ENCODE measurements at places on chromosomes 6 and 20.
A peak's percentile ranks its signal among the peaks of the same experiment; 100 is the strongest.

DNA sequence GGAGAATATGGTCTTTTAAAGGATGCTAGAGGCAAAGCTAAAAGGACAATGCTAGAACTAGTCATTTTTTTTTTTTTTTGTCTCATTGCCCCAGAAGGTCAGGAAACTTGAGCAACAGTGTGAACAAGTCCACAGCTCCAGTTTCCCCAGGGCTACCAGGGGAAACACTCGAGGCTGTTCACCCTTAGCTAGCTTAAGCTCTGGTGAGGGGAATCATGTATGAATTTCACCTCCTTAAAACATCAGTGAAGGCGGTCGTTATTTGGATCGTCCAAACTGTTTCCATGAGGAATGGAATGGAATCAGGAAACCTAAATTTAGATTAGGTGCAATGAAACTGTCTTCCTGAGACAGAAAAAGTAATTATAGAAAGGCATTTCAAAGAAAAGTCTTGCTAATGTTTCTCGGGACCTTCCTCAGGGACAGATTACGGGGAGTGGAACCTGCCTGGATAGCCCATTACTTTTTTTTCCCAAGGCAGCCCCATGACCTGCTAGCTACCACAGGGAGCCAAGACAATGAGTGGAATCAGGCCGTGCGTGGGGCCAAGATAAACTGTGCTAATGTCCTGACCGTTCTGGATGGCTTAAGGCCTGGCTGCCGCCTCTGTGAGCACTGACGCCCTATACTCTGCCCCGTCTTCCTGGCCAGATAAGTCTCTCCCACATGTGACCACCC, 164.8 kb upstream of the SGK1 start:
- no peak for DNase-seq

- no peak for DNase-seq
These were observed 35.3 kb downstream of the EZR start for GRCh38 chr6:158783851-158784250.

GRCh38 chr6:132253211-132253610, 148.1 kb downstream of the MOXD1 start:
- no peak for DNase-seq

GRCh38 chr20:55132523-55132922, 657.1 kb downstream of the DOK5 start:
- no peak for DNase-seq

DNA sequence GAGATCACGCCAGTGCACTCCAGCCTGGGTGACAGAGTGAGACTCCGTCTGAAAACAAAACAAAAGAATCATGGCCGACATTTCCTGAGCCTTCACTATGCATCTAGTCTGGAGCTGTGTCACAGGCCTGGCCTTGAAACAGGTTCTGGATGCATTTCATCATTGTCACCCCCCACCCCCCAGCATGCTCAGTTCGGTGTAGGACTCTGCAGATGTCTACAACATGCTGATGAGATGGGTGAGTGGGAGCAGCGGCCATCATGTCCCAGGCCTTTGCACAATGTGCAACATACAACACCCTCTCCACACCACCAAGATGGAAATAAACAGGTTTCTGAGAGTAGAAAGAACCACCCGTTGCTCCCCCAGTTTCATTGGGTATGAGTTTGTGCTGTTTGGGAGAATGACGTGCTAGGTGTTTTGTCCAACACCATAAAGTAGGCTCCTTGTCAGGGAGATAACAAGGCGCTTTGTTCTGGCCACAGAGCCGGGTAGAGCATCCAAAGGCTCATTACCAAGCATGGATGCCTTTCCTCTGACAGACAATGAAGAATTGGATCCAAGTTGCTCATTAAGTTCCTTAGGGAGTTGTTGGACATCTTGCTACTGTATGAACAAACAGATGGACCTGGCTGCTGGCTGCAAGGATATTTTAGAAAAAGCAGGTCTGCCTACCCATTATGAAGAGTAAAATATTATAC, 22.1 kb downstream of the SNHG17 start:
- DNase-seq: no peak

DNA sequence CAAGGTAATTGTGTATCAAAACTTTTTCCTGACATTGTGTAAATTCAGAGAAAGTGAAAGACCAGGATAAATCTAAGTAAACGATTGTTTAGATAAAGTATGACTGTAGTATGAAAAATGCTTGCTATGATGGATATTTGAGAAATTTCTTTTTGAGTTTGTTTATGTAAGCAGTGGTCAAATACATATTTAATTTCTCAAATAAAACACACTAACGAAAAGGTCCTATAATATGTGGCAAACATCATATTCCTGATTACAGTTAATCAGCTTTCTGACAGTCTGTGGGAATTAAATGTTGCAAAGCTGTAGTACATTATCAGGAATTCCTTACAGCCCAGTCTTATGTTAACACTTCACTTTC, 636.9 kb downstream of the MMUT start:
- DNase-seq: no peak

DNA sequence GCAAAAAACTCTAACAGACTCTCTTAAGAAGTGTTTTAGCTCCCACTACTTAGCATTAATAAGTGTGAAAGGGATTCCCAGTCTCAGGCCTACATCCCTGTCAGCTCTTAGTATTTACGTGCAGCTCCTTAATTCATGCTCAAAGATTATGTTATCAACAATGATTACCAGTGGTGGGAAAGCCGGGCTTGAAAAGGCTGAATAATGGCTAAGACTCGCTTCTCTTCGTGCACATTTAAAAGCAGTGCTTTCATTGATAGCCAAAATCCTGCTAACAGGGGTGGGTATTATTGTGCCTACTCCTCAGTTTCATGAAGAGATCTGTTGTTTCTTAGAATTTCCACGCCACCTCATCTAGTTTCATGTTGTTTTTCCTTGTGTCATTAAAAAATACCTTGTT, 518.8 kb downstream of the GRIK2 start:
- DNase-seq: no peak

GRCh38 chr20:46308258-46309157, at the start of gene CDH22:
Gene CDH22 (minus strand): TSS chr20:46308498. CDS start chr20:46251294, 57,204 bp downstream.
- DNase-seq: no peak

DNA sequence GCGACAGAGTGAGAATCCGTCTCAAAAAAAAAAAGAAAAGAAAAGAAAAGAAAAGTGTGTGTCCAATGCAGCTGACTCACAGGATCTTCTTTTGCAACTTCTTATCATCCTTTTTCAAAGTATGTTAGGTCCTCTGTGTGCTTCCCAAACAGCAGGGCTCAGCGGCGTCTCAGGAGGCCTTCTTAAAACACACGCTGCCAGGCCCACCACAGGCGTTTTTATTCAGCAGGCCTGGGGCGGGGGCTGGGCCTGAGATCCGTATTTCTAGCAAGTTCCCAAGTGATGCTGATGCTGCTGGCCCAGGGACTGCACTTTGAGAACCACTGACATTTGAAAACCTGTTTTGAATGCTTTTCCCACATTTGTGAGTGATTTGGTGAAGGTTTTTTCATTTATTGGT, 57.1 kb downstream of the PSMG4 start:
- DNase-seq: no peak

- no peak for DNase-seq
These were observed 41.6 kb downstream of the CDKAL1 start for GRCh38 chr6:20575704-20576451.

DNA sequence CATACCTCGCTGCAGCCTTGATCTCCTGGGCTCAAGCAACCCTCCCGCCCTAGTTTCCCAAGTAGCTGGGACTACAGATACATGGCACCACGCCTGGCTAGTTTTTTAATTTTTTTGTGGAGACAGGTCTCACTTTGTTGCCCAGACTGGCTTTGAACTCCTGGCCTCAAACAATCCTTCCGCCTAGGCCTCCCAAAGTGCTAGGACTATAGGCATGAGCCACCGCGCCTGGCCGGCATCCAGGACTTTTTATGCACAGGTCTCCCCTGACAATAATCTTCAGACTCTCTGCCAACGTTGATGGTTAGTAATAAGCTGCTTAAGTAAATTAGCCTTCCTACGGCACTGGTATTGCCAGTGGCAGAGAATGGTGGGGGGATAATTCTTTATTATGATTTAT, 110.5 kb upstream of the MTHFD1L start:
- DNase-seq: no peak

DNA sequence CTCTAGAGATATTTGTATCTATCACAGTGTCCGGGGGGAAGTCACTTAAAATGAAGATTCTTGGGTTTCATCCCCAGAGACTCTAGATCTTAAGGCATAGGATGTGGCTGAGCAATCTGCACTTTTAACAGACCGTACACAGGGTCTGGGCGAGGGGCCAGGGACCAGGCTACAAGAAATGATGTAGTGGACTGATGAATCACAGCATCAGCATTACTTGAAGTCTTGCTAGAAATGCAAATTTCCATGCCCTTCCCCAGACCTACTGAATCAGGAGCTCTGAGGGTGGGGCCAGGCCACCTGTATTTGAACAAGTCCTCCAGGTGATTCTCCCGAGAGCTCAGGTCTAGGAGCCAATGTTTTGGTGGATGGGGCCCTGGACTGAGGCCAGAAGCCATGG, 168.4 kb downstream of the DOK5 start:
- DNase-seq: peak; percentile 72

DNA sequence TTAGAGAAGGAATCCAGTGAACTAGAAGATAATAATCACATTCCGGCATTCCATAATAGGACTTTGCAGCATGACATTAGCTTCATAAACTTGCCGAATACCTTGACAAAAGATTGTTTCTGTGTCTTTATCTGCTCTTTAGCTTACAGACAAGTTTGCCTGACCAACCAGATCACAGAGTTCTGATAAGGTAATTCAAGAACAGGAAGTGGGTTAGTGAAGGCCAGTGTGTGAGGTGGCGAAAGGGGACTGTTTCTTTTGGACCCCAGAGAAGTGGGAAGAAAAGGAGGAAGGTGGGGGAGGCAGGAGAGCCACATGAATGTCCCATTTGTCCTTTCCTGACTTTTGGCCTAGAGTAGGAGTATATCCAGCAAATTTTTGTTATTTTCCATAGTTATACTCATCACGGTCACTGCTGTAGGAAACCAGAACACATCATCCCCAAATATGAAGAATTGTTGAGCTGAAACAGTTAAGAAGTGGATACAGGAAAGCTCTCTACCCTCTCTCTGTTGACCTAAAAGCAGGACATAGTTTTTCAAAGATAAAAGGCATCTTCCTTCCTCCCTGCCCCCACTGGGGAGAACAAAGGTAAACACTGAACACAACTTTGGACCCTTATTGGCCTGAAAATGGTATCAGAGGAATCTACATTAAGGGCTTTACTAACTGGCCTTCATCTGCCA, 72.4 kb upstream of the TNFAIP3 start:
- no peak for DNase-seq

DNA sequence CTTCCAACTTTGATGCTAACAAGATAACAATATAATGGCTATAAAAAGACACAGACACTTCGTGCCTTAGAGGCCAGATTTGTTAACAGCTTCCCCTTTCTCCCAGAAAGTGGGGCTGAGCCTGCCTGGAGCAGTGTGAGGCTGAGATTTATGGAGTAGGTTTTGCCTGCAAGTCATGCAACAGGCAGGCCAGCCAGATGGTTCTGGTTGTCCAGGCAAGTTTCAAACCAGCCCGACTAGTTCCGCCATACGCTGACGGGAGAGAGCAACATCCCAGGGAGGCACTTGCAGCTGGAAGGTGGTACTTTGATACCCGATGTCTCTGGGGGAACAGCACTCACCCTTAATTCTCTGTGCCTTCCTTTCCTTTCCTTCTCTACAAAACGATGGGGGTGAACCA, 81.3 kb upstream of the NAA20 start:
- no peak for DNase-seq

DNA sequence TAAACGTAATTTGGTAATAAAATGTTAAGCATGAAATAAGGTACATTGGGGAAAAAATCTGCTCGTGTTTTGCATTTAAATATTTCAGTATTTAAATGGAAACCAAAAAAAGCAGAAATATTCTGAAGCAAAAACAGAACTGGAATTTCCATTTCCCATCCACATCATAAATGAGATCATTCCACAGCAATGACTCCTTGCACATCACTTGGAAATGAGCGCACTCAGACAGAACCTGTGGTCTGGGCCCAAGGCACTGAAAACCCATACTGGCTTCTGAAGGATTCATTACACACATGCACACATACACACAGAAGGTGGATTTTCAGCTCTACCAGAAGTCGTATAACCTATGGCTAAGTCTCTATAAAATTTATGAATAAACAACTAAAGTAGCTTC, 174.8 kb downstream of the IBTK start:
- no peak for DNase-seq

DNA sequence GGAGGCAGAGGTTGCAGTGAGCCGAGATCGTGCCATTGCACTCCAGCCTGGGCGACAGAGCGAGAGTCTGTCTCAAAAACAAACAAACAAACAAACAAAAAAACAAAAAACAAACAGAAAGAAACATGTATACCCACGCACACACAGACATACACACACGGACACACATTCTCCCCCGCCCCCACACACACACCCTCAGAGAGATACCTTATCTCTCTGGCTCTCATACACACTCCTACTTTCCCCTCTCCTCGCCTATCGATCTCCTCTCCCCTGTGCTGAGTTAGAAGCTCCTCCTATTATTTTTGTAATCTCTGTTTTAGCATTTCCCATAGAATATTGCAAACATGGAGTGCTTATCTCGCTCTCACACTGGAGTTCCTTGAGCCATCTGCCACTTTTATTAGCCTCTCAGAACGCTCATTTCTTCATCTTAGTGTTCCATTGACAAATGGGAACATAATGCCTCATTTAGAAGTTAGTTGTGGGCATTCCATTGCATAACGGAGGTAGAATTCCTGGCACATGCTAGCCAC, 144.2 kb upstream of the CITED2 start:
- DNase-seq: no peak

DNA sequence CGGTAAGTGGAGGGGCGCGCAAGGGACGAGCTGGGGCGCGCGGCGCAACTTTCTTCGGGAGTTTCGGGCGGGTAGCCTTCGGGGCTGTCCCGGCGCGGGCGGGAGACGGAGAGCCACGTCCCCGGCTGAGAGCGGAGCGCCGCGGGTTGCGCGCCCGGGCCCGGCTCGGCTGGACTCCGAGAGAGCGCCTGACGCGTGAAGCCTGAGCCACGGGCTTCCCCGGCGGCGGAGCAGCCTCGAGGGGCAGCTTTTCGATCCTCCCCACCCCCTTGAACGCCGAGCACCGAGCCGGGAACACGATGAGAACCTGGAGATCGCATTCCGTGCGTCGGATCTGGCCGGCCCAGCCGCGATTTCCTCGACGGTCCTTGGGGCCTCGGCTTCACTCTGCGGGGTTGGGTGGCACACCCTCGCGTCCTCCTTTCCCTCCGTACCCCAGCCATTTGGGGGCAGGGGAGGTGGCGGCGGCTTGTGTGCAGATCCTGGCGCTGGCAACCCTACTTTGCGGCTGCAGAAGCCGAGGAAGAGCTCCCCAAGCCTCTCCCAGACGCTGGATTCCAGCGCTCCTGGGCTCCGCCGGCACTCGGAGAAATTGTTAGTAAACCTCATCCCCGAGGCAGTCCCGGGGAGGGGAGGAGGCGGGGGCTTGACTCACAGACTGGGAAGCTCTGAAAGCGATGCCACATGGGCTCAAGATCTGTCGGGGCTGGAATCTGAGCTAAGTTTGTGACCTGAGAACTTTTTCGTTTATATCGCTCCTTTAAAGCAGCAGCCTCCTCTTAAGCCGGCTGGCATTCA, 572 bp downstream of the DSE start:
- DNase-seq: peak; percentile 78
